Lower leg skin (tissue), 4 donors: ENCODE measurements at places on chromosomes 13 and 19. TPM values are rescaled to one million over a fixed set of nuclear protein-coding genes. Genes with fewer than 3 reads are reported as not detected.

- DNase-seq, result no peak
Measured at GRCh38 chr19:29214411-29214810, 1.5 kb upstream of the UQCRFS1 start.

The MEF2B gene
- 0.84 TPM for total RNA-seq

- DNase-seq, result no peak
Measured at GRCh38 chr19:55545443-55545842, at the start of gene SBK3. SBK3 (minus strand) TSS chr19:55545543; CDS start chr19:55545543, 0 bp downstream.

The IRGC gene
- not detected for total RNA-seq

The ZNF471 gene
- total RNA-seq, result 2.3 TPM

The ZNF283 gene
- 4.3 TPM for total RNA-seq

DNA sequence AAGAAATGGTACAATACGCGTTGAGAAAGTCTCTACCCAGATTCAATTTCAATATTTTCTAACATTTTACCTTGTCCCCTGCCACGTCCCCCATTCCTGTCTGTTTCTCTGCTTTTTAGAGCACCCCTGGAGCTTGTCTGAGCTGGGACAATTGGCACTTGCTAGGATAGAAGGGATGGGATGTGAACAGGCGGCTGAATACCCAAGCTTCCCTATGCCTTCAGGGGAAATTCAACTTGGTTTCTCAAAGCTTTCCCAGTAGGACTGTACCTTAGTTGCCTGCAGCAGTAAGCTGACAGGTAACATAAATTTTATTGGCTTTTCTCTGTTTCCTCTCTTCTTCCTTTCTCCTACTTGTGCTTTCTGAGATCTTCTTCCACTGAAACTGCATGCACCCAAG lies 1663.3 kb downstream of the EFNB2 start:
- DNase-seq, result no peak

- DNase-seq, result peak; percentile 40
Measured at GRCh38 chr19:30065680-30066606, 123.9 kb downstream of the URI1 start.
